ENCODE measurements at places on chromosomes 7 and 10.

DNA sequence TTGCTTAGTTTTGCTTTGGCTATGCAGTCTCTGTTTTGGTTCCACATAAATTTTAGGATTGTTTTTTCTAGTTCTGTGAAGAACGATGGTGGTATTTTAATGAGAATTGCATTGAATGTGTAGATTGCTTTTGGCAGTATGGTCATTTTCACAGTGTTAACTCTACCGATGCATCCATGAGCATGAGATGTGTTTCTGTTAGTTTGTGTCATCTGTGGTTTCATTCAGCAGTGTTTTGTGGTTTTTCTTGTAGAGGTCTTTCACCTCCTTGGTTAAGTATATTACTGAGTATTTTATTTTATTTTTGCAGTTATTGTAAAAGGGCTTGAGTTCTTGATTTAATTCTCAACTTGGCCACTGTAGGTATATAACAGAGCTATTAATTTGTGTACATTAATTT is 78.2 kb upstream of the ZNF92 start:
- no peak for DNase-seq

GRCh38 chr10:79488336-79488735 is 24.0 kb upstream of the EIF5AL1 start:
- DNase-seq: no peak

- no peak for DNase-seq
These were observed 5.6 kb downstream of the MDH2 start for GRCh38 chr7:76053461-76053860.

- no peak for DNase-seq
These were observed 7.5 kb downstream of the PRKAG2 start for GRCh38 chr7:151869455-151869854.

- DNase-seq: no peak
These were observed 42.1 kb downstream of the GSDME start for GRCh38 chr7:24715171-24715570.

- no peak for DNase-seq
These were observed at the start of gene FAM180A for GRCh38 chr7:135748770-135749169. TSS of gene FAM180A (minus strand) at chr7:135748813. CDS start at chr7:135748580, 233 bp downstream.

DNA sequence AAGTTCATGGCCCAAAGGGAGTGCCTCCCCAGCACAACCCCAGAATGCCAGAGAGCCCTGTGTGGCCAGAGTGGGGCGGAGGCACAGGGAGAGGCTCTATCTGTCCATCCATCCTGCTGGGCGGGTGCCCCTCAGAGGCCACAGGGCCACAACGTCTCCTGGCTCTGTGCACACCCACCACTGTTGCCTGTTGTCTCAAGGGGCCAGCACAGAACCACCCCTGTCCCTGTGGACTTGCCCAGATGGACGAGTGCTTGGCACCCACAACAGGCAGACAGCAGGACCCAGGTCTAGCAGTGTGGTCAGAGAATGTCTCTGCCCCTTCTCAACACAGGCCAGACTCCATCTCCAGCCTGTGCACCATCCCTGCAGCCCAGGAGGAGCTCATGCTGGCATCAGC is 92.8 kb downstream of the PAXIP1 start:
- no peak for DNase-seq

DNA sequence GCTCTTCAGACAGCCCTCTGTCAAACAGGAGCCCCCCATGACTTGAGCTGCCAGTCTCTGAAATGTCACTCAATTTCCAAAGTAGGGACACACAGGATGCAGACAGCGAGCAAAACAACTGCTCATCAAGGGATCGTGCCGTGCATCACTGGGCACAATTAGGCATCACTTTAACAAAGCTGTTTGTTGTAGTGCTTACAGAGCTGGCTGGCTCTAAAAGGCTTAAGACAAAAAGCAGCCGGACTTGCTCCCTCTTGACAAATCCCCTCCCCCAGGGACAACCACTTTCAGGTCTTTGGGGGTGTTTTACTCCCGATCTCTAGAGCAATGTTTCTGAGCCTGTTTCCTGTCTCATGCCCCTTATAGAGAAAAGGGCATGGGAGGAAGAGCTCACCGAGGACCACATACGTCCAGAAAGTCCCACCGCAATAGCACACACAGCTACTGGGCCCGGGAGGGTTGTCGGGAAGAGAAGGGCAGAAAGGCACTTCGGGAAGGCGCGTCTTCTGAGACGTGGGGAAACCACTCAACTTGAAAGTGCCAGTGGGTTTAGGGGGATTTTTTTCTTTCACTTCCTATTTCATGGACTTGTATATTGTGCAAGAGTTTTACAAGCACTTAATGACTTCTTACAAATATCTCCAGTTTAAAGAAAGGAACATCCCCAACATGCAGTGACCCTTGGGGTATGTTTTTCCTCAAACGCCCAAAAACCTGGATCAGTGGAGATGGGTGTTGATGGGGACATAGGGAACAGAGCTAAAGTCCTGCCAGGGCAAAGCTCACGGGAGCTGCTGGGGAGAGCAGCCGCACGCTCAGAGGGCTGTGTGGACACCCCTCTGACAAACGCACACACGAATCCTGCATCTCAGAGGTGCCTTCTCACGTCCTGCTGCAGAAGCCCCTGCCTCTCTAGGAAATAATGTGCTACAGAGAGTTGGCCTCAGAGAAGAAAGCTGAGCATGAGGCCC is 27.1 kb downstream of the LRRC20 start:
- no peak for DNase-seq
